ENCODE measurements at places on chromosomes 16 and 17.
A peak's percentile ranks its signal among the peaks of the same experiment; 100 is the strongest.

- no peak for DNase-seq
Observed at GRCh38 chr17:45977976-45978626, 20.9 kb upstream of the STH start.

DNA sequence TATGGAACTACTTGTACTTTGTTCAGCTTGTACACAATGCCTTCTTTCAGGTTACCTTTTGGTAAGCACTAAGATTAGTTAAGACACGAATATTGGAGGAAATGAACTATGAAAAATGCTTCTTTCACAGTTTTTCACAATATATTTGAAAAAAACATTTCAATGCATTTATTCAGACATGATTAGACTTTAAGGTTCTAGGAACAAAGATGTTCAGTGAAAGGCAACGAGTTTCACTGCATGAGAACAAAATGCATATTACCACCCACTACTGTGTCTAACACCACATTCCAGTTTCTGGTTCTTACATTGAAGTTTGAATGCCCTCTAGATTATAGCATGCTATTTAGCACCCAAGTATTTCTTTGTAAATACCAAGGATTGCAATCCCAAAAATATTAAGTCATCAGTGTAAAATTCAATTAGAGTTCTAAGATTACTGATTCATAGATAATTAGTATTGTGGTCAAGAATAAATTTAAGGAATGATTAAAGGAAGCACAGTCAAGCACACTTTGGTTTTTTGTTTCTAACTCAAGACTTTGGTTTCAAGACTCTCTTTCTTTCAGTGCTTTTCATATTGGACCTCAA is 261.7 kb downstream of the CEP112 start:
- DNase-seq: no peak

- no peak for DNase-seq
Observed at GRCh38 chr16:86038926-86039310, 140.0 kb downstream of the IRF8 start.

- no peak for DNase-seq
Observed at GRCh38 chr16:85451641-85452363, 161.3 kb upstream of the GSE1 start.

DNA sequence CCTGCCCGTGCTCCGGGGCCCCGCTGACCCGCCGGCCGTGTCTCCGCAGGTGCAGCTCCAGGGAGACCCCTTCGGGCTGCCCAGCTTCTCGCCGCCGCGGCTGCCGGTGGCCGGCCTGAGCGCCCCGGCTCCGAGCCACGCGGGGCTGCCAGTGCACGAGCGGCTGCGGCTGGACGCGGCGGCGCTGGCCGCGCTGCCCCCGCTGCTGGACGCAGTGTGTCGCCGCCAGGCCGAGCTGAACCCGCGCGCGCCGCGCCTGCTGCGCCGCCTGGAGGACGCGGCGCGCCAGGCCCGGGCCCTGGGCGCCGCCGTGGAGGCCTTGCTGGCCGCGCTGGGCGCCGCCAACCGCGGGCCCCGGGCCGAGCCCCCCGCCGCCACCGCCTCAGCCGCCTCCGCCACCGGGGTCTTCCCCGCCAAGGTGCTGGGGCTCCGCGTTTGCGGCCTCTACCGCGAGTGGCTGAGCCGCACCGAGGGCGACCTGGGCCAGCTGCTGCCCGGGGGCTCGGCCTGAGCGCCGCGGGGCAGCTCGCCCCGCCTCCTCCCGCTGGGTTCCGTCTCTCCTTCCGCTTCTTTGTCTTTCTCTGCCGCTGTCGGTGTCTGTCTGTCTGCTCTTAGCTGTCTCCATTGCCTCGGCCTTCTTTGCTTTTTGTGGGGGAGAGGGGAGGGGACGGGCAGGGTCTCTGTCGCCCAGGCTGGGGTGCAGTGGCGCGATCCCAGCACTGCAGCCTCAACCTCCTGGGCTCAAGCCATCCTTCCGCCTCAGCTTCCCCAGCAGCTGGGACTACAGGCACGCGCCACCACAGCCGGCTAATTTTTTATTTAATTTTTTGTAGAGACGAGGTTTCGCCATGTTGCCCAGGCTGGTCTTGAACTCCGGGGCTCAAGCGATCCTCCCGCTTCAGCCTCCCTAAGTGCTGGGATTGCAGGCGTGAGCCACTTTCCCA is 5.9 kb downstream of the CTF1 start:
- peak; percentile 51 for DNase-seq

- DNase-seq: no peak
Observed at GRCh38 chr17:7020894-7021664, 1.8 kb upstream of the BCL6B start.

GRCh38 chr16:53566552-53567245 is 63.7 kb upstream of the AKTIP start:
- no peak for DNase-seq

DNA sequence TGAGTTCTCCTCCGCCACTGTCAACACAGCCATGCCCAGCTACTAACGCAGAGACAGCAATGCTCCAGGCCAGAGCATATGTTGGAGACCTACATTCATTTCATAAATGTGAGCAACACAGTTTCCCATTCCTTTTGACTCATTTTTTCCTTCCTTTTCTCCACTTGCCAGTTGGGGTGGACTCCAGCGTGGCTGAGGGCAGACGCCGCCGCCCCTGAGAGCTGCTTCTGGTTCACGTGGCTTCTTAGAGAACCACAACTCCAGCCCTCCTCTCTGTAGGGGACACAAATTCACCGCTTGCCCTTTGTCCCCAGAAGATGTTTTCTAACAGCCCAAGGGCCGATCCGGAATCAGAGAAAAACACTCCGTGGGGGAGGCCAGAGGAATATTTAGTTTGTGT is 45.8 kb upstream of the ZCCHC14 start:
- DNase-seq: no peak

DNA sequence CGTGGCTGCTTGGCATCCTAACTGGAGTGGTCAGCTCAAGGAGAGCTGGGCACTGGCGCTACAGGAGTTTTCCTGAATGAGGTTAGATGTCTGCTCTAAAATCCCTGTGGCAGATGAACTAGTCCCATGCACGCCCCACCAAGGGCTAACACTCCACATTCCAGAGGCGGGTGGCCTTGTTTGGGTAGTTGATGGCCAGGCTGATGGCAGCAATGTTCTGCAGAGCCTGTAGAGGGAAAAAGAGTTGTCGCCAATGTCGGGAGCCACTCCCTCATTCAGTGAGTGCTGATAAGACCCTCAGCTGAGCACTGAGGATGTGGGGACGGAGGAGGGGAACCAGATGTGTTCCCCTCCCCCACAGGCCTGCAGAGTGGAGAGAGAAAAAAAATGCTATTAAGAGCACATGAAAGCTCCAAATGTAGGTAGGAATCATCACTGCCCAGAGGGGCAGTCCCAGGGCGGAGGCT is 42.5 kb upstream of the ATP2A3 start:
- no peak for DNase-seq

- no peak for DNase-seq
Observed at GRCh38 chr16:3745751-3746355, 28.5 kb upstream of the TRAP1 start.

GRCh38 chr16:19728636-19728965 is 10.5 kb downstream of the IQCK start:
- DNase-seq: no peak

DNA sequence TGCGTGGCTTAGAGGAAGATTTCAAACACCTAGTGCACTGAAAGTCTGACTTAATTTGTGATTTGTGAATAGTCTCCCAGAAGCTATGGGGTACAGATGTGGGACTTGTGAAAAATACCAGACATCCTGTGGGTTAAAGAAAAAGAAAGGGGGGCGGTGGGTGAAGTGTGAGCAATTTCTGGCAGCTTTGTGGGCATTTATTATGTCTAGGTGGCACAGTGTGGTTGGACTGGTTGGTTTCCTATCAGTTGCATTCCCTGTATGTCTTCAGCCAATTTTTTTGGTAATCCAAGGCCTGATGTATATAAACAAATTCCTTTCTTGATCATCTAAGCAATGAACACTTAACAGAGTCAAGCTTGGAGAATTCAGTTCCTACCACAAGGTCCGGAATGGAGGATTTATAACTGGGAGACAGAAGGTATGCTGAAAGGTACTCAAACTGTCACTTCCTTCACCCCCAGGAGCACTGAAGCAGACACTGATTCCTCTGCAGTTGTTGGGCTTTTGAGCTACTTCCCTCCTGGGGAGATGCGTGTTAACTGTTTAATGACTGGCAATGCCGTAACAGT is 211.6 kb downstream of the WWOX start:
- no peak for DNase-seq

DNA sequence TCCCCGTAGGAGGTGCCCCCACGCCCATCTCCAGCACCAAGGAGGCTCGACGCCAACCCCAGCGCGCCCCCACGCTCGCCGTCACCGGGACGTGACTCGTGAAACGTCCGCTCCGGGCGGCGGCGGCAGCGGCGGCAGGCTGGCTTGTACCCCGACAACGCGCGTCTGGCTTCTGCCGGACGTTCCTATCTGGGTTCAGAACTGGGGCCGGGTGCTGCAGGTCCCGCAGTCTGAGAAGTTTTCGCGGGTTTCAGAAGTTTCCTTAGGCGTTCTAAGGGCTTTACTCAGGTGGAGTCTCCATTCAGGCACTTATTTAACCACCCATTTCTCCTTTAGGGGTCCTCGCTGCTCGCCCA is 672 bp upstream of the ALKBH5 start:
- no peak for DNase-seq

DNA sequence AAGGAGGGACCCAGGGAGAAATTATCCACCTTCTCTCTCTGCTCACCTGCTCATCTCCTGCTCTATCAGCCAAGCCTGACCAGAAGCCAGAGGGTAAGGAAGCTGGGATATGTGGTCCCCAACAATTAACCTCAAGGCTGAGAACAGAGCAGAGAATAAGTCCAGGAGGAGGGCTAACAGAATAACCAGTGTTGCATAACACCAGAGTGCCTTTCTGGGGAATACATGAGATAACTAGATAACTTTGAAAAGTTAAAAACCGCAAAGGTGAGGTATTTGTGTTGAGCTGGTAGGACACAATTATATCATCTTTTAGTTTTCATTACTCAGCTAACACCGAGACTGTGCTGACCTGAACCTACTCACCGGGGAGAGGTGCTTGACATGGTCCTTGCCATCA is 180.8 kb downstream of the SALL1 start:
- DNase-seq: no peak

- DNase-seq: no peak
Observed at GRCh38 chr16:66581246-66581952, 2.1 kb downstream of the CMTM2 start.

DNA sequence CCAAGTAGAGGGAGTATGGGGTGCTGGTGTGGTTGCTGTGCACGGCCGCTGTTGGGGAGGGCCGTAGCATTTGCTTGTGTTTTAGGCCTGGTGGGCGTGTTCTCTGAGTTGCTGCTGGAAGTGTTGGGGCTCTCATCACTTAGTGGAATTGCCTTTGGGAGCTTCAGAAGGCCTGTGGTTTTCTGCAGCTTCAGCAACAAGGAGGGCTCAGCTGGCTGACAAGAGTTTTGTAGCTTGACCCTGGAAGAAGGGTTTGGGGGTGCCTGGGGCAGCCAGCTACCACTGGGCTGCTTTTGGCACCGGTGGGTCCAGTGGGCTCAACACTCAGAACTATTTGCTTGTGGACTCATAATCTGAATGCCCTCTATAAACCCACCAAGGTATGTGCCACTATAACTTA is 30.9 kb downstream of the HAPSTR1 start:
- no peak for DNase-seq

- DNase-seq: no peak
Observed at GRCh38 chr17:51407576-51407975, 147.2 kb downstream of the UTP18 start.

DNA sequence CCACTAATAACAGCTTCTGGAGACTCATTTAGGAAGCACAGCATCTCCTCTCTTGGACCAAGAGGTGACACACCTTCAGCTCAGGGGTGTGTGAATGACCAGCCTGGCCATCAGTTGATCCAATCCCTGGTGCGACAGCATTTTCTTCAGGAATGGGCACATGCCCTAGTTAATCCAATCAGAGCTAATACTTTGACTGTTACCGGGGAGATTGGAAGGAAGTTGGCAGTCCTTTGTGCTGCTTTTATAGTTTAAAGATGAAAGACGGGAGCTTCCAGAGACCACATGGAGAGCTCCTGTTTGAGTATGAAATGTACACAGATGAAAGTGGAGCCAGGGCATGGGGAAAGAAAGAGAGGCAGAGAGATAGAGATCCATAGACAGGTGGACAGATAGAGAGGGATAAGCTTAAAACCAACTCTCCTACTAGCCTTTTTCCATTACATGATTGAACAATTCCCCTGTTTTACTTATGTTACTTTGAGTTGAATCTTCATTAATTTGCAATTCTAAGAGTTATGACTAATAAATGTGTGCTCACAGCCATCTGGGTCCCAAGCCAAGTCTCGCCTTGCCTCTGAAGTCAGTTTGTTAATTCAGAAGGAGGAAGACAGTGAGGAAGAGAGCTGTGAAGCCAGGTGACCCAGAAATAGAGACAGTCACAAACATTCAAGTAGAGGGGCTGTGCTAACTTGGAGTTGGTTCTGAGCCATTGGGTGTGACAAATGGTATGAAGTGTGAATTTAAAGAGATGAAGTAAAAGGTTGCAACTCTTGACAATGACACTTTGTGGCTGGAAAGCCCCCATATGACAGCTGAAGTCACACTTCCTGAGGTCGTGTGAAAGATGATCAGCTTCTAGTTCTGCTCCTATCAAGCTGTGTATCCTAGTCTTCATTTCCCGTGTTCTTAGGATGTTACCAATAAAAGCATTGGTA is 120.0 kb upstream of the GOT2 start:
- DNase-seq: no peak

- no peak for DNase-seq
Observed at GRCh38 chr16:2900526-2901075, 11.1 kb upstream of the FLYWCH1 start.
